SJCRH30 (cell line): ENCODE measurements at places on chromosomes 1 and 21.

- no peak for DNase-seq
Measured at GRCh38 chr1:222813866-222814535, 838 bp upstream of the DISP1 start.

DNA sequence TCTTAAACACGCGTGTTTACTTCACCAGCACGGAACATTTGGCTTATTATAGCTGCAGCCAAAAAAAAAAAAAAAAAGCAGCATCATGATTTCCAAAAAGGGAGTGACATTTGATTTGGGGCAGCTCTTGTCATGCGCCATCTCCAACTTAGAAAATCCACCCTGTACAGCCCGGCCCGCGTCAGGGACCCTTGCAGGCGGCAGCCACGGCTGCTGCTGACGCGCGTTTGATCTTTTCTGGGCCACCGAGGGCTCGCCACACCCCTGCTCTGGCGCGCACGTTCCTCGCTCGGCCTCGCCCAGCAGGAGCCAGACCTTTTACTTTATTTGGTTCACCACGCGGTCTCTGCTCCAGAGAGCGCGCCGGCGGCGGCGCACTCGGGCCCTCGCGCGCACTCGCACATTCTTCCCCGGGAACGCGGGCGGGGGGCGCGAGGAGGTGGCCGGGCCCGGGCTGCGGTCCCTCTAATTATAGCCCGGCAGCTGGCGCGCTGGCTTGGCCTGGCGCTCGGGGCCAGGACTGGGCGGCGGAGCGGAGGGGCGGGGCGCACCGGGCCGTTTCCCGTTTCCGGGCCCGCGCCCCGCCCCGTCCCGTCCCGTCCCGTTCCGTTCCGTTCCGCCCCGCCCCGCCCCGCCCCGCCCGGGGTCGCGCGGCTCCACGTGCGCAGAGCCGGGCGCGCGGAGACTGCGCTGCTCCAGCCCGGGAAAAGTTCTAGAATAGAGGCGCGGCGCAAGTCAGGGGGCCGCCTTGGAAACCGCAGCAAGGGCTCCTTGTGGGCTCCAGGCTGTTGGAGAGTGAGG lies 10.2 kb downstream of the IRF2BP2 start:
- peak; percentile 89 for DNase-seq

DNA sequence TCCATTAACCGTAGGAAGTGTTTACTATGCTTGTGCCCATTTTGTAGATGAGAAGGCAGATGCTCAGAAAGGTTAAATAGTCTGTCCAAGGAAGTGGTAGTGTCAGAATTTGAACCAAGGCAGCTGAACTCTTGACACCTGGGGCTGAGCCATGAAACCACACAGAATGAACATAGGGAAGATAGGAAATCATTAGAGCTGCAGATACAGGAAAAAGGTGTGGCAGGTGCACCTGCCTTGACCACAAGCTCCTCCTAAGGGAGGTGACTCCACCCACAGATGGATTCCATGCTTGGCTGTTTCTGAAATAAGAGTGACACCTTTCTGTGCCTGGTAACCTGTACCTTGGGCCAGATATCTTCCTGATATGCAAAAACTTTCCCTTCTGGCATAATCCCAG lies 69.9 kb upstream of the IGSF21 start:
- no peak for DNase-seq

DNA sequence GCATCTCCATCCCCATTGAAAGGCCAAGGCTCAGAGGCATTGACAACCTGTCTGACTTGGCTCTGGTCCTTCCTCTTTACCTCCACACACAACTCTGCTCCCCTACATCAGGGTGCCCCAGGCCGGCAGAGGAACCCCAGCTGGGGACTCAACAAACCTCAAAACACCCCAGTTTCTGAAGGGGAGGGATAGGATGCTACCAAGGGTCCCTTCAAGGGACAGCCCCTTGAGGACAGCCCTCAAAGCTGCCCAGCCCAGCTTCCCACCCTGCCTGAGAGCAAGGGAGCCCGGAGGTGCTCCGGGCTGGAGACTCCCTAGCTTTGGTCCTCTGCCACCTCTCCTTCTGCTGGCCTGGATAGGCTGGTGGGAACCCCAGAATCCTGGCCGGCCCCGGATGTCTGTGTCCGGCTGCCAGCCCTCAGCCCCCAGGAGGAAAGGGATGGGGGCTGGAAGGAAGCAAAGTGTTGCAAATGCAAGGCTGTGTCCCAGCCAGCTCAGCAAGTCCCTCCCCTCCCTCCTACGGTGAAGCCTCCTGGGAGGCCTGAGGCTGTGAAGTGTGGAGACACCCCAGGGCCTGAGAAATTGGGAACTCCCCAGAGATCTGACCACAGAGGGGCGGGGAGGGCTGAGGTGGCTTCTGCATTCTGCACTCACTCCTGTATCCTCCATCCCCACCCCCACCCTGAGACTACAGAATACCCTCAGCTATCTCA lies 1.1 kb upstream of the MARCKSL1 start:
- peak; percentile 54 for DNase-seq

- DNase-seq, result no peak
Measured at GRCh38 chr1:224668984-224669383, 52.9 kb downstream of the CNIH3 start.

GRCh38 chr1:87799451-87799850 lies 470.8 kb downstream of the LMO4 start:
- no peak for DNase-seq

DNA sequence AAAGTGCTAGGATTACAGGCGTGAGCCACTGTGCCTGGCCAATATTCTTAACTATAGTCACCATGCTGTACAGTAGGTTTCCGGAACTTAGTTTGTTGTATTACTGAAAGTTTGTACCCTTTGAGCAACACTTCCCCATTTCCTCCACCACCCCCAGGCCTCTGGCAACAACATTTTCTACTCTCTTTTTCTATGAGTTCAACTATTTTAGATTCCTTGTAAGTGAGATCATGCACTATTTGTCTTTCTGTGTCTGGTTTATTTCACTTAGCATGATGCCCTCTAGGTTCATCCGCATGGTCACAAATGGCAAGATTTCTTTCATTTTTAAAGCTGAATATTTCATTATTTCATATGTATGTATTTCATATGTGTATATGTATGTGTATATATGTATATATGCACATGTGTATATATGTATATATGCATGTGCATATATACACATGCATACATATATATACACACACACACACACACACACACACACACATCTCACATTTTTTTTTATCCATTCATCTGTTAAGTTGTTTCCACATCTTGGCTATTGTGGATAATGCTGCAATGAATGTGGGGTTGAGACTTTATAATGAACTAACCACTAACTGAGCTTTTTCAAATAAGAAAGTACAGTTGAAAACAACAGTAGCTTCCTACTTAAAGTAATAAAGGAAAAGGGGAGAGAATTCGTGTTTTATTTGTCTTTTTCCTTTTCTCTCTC lies 256.8 kb upstream of the C1orf105 start:
- no peak for DNase-seq

DNA sequence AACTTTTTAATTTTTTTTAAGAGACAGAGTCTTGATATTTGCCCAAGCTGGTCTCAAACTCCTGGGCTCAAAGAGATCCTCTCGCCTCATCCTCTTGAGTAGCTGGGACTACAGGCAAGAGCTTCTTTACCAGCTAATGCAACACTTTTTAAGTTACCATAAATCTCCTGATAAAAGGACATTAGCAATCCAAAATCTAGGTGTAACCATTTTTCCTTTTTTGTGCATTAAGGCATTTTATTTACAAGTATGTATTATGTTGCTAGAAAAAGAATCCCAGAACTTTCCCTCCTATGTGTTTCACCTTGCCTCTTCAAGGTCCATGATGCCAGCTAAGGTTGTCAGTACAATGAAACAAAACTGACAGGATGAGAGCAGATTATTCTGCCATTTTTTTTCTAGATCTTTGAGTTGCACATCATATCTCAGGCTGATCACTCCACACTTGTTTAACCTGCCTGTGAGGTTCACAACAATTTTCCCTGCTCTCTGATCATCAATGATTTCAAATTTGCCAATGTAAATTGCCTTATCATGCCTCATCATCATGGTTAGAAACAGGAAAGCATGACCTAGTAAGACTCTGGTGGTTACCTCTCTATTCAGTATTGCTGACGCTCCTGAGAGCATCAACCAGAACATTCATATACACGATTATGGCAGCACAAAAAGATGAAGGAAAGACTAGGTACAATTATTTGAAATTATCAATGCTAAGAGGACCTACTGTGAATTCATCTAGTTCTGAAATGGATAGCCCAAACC lies 173.2 kb downstream of the EIF4G3 start:
- no peak for DNase-seq

GRCh38 chr1:26021647-26022403 lies at the start of gene EXTL1:
Gene EXTL1 (plus strand): TSS chr1:26021775. CDS start chr1:26022647, 872 bp downstream.
- DNase-seq, result peak; percentile 96

- DNase-seq, result no peak
Measured at GRCh38 chr1:173608503-173609216, 5.8 kb upstream of the SLC9C2 start.

DNA sequence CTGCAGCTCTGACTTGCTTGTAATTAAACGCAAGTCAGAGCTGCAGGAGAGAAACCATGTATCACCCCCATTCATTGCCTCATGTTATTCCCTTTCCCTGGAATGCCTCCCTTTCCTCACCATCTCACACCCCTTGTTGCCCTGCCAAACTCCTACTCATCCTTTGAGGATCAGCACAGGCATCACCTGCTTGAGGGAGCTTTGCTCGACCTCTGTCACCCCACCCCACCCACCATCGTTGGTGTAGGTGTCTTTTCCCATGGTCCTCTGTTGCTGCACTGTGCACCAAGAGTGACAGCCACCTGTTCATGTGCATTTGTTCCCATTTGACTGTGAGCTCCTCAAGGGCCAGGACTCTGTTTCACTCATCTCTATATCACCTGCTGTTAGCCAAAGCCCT lies 117.2 kb downstream of the PLPP3 start:
- no peak for DNase-seq

GRCh38 chr1:156114919-156115513 lies 505 bp downstream of the LMNA start:
- no peak for DNase-seq

GRCh38 chr1:100413035-100413434 lies 60.7 kb downstream of the CDC14A start:
- DNase-seq, result no peak

DNA sequence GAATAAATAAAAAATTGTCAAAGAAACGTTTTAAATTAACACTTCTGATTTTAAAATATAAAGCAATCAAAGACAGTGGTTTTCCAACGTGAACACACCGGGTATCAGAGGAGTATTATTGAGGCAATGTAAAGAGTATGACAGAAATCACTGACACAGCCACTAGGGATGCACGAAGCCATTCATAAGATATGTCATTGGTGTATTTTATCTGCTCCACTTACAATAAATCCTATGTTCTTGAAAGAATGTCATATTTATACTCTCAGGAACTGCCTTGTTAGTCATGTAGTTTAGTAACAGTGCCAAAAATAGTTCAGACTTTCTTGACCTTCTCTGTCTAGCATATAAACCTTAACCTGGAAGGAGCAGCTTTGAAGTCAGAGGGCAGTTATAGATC lies 835.0 kb upstream of the NCAM2 start:
- DNase-seq, result no peak

DNA sequence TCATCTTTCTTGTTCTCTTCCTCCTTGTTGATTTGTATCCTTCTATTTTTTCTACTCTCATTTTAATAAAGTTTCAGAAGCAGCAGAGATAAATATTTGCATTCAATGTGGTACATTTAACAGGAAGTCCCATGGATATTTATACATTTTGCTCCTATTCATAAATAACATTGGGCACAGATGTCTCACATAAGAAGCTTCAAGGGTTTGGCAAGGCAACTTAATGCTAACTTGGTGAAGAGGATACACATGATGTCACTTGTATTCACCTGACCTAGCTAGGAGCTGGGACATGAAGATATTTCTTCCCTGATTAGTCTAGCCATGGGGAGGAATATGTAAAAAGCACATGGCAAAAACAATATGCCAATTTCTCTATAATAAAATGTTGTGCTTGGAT lies 65.1 kb upstream of the DUSP10 start:
- no peak for DNase-seq

DNA sequence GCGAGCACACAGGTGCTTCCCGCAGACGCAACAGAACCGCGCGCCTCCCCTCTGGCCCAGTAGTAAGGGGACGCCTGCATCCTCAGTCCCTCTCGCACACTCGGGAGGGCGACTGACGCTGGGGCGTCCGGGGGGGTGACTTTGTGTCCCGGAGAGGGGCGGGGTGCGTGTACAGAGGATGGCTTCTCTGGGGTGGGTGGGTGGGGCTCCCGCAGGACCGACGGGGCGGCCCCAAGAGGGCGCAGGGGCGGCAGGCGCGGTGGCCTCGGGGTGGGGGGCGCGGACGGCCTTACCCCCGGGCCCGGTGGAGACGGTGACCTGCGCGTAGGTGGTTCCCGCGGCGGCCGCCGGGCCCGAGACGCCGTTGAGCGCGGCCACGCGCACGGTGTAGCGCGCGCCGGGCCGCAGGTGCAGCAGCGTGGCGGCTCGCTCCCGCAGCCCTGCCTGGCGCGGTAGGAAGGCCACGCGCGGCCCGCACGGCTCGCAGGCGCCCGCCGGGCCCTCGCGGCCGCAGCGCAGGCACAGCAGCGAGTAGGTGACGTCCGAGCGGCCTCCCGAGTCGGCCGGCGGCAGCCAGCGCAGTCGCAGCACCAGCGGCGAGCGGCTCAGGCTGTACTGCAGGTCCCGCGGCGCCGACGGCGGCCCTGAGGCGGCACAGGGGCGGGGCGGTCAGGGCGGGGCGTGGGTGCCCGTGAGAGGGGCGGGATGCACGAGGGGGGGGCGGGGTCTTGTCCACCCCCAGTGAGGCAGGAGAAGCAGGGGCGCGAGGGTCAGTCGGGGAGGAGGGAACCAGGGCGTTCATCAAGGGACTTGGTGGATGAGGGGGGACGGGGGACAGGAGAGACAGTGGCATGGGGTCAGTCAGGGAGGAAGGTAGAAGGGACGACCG lies 12.1 kb downstream of the EPHA10 start:
- DNase-seq, result no peak

GRCh38 chr1:91876781-91877573 lies 9.0 kb downstream of the TGFBR3 start:
- no peak for DNase-seq

- no peak for DNase-seq
Measured at GRCh38 chr1:62810420-62811274, 26.7 kb downstream of the ATG4C start.

- no peak for DNase-seq
Measured at GRCh38 chr1:110582378-110582777, 23.8 kb downstream of the KCNA2 start.
